ENCODE measurements at places on chromosomes 3 and 15.

- DNase-seq = no peak
Observed at GRCh38 chr15:23073890-23074646, 34.7 kb upstream of the TUBGCP5 start.

DNA sequence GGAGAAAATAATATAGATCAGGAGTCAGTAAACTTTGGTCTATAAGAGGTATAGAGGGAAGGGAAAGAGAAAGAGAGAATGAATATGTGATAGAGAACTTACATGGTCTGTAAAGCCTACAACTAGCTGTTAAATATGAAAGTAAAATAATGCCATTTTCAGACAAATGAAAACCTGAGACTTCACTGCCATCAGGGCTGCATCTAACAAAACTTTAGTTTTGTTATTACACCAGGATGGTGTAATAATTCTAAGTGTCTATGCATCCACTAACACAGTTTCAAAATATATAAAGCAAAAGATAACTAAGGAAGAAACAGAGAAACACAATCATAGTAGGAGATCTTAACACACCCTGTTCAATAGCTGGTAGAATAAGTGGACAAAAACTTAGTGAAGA, 217.7 kb downstream of the KLF13 start:
- DNase-seq = no peak

DNA sequence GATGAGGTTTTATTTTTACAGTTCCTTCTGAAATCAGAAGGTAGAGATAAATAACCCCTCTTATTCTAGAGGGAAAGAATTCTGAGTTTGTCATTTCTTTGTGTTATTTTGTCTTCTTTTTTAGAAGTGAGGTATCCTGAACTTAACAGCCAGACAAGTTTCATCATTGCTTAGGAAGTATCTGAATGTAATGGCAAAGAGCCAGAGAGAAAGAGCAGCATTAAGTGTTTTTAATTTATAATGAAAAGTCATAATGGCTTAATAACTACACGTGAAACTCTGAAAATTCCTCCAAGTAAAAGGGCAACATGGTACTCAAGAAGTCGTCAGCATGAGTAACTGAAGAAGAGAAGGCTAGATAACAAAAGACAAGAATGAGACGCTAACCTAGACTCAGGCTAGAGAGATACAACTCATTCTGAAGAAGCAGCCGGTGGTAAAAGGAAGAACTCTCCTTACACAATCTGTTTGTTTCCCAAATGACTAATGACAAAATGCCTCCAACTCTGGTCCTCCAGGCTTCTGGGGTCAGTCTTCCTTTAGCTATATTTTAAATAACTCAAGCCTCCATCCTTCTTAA, 116.2 kb upstream of the NECTIN3 start:
- DNase-seq = no peak

DNA sequence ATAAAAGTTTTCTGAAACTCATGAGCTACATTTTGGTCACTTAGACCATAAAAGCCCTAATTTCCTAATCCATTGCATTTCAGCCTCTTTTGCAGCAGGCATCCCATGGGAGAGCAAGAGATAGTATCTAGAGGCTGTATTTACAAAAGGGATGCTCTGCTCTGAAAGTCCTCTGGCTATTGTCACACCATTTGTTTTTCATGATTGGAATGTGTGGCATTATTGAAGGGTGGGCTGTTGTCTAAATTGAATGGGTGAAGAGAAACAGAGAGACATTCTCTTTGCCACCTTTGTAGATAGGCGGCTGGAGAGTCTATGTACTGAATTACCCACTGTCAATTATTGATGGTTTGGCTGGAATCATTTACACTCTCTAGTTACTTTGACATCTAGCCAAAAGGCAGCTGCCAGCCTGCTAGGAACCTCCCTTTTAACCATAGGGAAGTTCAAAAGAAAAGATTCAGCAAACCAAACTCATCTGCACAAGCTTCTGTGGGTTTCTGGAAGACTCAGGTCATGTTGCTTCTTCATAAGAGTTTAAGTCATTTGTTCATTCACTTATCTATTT, 89.8 kb upstream of the RARB start:
- no peak for DNase-seq

- no peak for DNase-seq
Observed at GRCh38 chr15:39804026-39804425, 21.4 kb upstream of the FSIP1 start.

GRCh38 chr3:124587053-124587408, 143.2 kb upstream of the UMPS start:
- no peak for DNase-seq

GRCh38 chr3:125057186-125057850, 1.5 kb upstream of the HEG1 start:
- DNase-seq = no peak
